ENCODE measurements at places on chromosomes 11 and 22. TPM values are rescaled to one million over a fixed set of nuclear protein-coding genes. Genes with fewer than 3 reads are reported as not detected.

The APOL6 gene
- total RNA-seq, result 54.9 TPM

The NECTIN1 gene
- 3.7 TPM for total RNA-seq

The JHY gene
- total RNA-seq, result 3.2 TPM

The SORL1 gene
- 47.5 TPM for total RNA-seq

The RFPL3 gene
- not detected for total RNA-seq

DNA sequence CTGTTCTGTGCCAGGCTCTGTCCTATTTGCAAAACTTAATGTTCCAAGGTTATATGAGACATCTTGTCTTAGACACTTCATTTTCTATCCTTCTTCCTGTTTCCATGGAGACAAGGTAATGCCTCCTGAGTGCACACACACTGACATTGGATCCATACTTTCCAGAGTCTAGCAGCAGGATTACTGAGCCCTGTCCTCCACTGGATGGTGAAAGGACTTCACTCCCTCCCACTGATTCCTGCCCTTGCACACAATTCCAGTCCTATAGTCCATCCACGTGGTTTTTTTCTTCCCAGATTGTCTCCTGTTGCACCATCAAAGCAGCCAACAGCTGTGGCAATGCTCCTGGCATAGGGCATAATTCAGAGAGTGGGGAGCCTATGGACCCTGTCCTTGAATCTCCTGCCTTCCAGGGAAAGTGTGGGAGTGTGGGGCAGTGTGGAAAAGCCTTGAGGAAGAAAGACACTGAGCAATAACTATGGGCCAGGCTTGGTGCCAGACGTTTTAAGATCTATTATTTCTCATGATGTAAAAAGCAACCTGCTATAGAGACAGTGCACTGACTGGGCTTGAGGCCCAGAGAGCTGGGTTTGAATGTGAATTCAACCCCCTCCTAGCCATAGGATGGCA is 31.3 kb downstream of the SERPINH1 start:
- H3K4me1 ChIP-seq, result no peaks in the 10 kb centered on the region
- no peaks in the 10 kb centered on the region for H3K27me3 ChIP-seq
- H3K27ac ChIP-seq, result no peak overlapping the region
- no peaks in the 10 kb centered on the region for H3K36me3 ChIP-seq
- no peak for DNase-seq

- DNase-seq, result no peak
- peaks cover 2% of the 10 kb centered on the region for H3K36me3 ChIP-seq
- no peak overlapping the region for H3K27ac ChIP-seq
- no peaks in the 10 kb centered on the region for H3K4me1 ChIP-seq
These were observed 380.1 kb upstream of the SYN3 start for GRCh38 chr22:33438273-33438672.

DNA sequence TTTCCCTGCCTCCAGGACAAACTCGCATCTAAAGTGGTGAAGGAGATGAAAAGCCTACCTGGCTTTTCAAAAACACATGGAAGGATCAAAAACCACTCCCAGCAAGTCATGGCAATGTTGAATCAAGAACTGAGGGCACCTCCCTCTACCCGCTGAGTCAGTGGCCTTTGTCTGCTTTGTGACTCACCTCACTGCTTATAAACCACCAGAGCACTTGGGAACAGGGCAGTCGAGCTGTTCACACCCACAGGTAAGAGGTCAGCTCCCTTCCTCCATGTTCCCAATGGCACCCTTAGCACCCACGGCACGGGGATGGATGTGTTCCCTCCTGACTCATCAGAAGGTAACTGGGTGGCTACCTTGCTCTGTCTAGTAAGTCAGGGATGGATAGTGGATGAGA is 21.7 kb downstream of the TENM4 start:
- H3K36me3 ChIP-seq, result no peaks in the 10 kb centered on the region
- no peak for DNase-seq
- no peak overlapping the region for H3K4me3 ChIP-seq
- peaks cover 9% of the 10 kb centered on the region for H3K27me3 ChIP-seq

DNA sequence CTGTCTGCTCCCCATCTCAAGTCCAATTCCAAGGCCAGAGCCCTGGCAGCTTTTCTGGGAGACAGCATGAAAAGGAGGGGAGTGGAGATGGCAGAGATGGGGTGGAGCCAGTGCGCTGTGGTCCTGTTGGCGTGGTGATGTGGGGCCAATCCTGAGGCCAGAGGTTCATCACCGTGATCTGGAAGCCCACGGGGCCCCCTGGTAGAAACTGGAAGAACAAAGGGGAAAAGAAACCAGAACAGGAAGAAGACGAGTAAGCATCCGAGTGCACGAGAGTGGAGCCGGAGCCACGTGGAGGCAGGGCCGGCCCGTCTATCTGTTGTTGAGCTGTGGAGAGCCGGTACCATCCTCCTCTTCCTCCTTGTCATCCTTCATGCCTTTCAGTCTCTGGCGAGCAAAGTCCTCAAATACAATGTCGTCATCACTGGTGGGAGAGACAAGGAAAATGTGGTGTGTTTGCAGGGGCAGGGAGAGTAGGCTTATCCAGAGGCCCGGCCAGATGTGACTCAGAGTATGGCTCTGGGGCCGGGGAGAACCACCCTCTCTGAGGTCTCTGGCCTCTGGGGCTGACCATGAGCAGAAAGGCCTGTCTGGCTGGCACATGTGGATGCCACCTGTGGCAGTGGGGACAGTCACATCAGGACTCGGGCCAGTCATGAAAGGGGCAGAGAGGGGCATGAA is 25.4 kb downstream of the TPBGL start:
- peaks cover 25% of the 10 kb centered on the region for H3K4me1 ChIP-seq
- H3K27ac ChIP-seq, result no peak overlapping the region
- H3K27me3 ChIP-seq, result no peaks in the 10 kb centered on the region
- peaks cover 2% of the 10 kb centered on the region for H3K36me3 ChIP-seq
- H3K4me3 ChIP-seq, result no peak overlapping the region
- no peak for DNase-seq

GRCh38 chr11:83456075-83456474 is 169.9 kb upstream of the CCDC90B start:
- no peaks in the 10 kb centered on the region for H3K4me1 ChIP-seq
- no peak overlapping the region for H3K4me3 ChIP-seq
- H3K36me3 ChIP-seq, result no peaks in the 10 kb centered on the region
- no peak overlapping the region for H3K27ac ChIP-seq

GRCh38 chr11:59175091-59175501 is 3.2 kb downstream of the DTX4 start:
- no peak for DNase-seq
- H3K4me3 ChIP-seq, result no peak overlapping the region
- H3K4me1 ChIP-seq, result peaks cover 9% of the 10 kb centered on the region
- H3K27me3 ChIP-seq, result peaks cover 27% of the 10 kb centered on the region

DNA sequence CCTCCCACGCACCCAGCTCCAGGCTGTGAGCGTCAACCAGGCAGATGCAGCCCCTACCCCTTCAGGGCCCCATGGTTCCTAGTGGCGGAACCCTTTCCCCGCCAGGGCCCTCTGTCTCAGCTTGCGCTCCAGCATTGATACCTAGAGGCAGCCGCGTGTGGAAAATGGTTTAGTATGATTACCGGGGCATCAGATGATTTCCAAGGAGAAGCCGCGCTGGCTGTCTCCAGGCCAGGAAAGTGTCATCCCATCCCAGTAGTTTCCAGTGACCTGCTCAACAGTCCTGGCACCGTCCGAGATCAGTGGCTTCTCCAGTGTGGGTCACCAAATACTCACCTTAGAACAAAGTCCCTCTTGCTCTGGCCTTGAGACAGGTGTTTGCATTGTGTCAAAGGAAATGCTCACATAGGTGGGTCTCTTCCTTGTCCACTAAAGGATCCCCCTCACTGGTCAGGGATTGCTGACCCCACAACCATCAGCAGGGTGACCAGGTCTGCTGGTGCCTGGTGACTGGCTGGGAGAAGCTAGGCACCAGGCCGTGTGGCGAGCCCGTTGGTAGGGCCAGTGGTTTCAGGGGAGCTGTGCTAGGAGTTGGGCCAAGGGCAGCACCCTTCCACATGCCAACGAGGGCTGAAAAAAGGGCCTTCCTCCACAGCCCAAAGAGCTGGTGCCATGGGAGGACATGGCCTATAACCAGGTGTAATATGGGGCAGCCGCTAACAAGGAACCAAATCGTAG is 109.4 kb downstream of the MORC2 start:
- H3K4me3 ChIP-seq, result no peak overlapping the region
- no peaks in the 10 kb centered on the region for H3K36me3 ChIP-seq
- DNase-seq, result no peak
